ENCODE measurements at places on chromosomes 7 and 10. TPM values are rescaled to one million over a fixed set of nuclear protein-coding genes. Genes with fewer than 3 reads are reported as not detected.

- DNase-seq = no peak
These were observed 210.5 kb downstream of the TWIST1 start for GRCh38 chr7:18906901-18907300.

DNA sequence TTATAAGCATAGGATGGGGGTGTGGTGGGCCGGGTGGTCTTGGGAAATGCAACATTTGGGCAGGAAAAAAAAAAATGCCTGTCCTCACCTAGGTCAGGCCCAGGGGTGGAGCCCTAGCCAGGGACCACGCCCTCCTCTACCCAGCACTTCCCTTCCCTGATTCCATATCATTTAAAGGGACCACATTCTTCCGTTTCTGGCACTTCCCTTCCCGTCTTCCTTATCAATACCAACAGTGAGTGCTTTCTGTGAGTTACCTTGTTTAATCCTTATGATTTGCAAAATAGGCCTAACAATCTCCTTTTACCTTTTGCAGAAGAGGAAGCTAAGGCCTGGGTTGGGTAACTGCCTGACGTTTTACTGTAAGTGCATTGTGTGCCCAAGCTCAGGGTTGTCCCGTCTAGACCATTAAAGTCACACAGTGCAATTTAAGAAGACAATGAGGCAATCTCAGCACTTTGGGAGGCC is 16.7 kb upstream of the C10orf95 start:
- peak; percentile 55 for DNase-seq

Gene ENTPD7
- 9.3 TPM for total RNA-seq

DNA sequence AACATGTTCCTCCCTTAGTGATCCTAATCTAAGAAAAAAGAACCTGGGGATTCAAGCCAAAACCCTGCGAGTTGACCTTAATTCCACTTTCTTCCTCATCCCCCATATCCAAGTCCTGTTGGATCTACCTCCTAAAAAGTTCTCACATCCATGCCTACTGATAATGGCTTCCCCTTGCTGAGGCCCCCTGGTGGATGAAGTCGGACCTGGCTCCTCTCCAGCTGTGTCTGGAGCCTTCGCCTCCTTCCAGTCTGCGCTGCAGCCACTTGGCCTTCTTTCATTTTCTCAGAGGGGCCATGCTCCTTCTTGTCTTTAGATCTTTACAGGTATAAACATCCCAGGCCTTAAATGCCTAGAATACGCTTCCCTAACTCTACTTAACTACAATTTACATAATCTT is 8.1 kb downstream of the PDE1C start:
- DNase-seq = peak; percentile 54

- DNase-seq = no peak
These were observed 584.0 kb upstream of the MKI67 start for GRCh38 chr10:128710098-128710797.

Gene SLC18A3
- total RNA-seq = not detected

- no peak for DNase-seq
These were observed 330.0 kb upstream of the GLI3 start for GRCh38 chr7:42567051-42567450.

- DNase-seq = no peak
These were observed 930.8 kb downstream of the IPMK start for GRCh38 chr10:57336865-57337264.

- DNase-seq = peak; percentile 25
These were observed 11.3 kb upstream of the STMP1 start for GRCh38 chr7:135650831-135651573.

Gene MET
- total RNA-seq = 21.3 TPM

Gene CYP3A7
- total RNA-seq = not detected

DNA sequence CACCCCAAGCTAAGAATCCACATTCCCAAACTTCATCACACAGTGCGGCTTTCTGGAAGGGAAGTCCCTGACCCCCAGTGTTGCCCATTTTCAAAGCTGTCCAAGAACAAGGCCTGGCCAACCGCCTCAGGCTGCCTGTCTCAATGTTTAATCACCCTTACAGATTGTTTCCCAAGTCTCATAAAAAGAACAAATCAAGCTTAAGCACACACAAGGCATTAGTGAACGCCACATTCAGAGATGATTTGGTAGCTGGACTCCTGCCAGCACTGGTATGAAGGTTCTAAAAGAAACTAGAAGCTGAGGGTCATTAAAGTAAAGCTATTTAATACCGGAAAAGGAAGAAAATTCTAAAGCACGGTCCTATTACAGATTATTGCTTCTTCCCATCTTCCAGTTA is 35.6 kb downstream of the C10orf90 start:
- no peak for DNase-seq
